ENCODE measurements at places on chromosomes 5 and 9. TPM values are rescaled to one million over a fixed set of nuclear protein-coding genes. Genes with fewer than 3 reads are reported as not detected.
A peak's percentile ranks its signal among the peaks of the same experiment; 100 is the strongest.

DNA sequence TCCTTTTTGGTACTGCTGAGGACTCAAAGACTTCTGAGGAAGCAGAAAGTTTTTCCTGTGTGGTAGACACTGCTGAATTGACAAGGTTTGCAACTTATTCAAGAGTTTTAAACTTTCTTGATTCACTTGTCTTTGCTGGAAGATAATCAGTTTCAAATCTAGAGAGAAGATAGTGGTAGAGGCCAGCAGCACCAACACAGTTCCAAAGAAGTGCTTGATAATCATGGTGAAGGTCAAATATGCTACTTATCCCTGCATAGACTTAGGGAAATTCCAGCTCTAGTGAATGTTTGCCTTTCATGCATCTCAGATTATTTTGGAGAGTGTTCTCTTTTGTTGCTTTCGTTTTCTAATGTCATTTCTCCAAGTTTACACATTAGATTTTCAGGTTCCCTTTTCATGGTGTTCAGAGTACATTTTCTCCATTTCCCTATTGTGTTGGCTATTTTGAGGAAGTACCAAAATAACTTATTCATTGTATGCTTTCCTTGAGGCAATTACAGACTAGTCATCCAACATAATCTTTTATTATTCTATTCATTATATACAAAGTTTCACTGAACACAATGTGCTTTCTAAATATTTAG is 550 bp downstream of the IFNE start:
- no peak for DNase-seq
- H3K36me3 ChIP-seq: no peaks in the 10 kb centered on the region
- H3K27me3 ChIP-seq: peaks cover 3% of the 10 kb centered on the region
- no peaks in the 10 kb centered on the region for H3K4me1 ChIP-seq

GRCh38 chr5:18370531-18370930 is 736.3 kb downstream of the TAF11L14 start:
- peaks cover 2% of the 10 kb centered on the region for H3K27me3 ChIP-seq
- no peaks in the 10 kb centered on the region for H3K36me3 ChIP-seq
- no peak overlapping the region for H3K4me3 ChIP-seq
- no peak overlapping the region for H3K27ac ChIP-seq
- no peak for DNase-seq

The ANKDD1B gene
- total RNA-seq: 0.93 TPM

DNA sequence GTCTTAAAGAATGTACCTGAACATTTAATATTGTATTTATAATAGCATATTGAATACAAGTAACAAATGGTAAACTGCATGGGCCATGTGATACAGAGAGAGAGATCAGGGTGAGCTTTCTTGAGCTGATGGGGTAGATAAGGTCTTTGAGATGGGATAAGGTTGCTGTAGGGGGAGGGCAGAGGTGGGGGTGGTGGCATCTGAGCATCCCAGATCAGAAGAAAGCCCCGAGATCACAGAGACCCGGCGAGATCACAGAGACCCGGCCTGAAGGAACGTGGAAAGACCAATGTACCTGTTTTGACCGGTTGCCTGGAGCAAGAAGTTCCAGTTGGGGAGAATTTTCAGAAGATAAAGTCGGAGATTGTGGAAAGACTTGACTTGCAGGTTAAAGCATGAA is 6.6 kb downstream of the SMARCA2 start:
- peaks cover 24% of the 10 kb centered on the region for H3K4me1 ChIP-seq
- H3K36me3 ChIP-seq: no peaks in the 10 kb centered on the region
- no peaks in the 10 kb centered on the region for H3K27me3 ChIP-seq
- H3K4me3 ChIP-seq: no peak overlapping the region

- peaks cover 26% of the 10 kb centered on the region for H3K4me1 ChIP-seq
- no peak overlapping the region for H3K27ac ChIP-seq
- no peaks in the 10 kb centered on the region for H3K27me3 ChIP-seq
- H3K4me3 ChIP-seq: no peak overlapping the region
- H3K36me3 ChIP-seq: no peaks in the 10 kb centered on the region
- DNase-seq: no peak
These were observed 163.5 kb downstream of the C9orf50 start for GRCh38 chr9:129457325-129457779.

The IL3 gene
- not detected for total RNA-seq

The TMC1 gene
- total RNA-seq: not detected

GRCh38 chr9:138053996-138054752 is 176.6 kb downstream of the CACNA1B start:
- H3K27me3 ChIP-seq: no peaks in the 10 kb centered on the region
- no peaks in the 10 kb centered on the region for H3K4me1 ChIP-seq
- H3K36me3 ChIP-seq: no peaks in the 10 kb centered on the region
- peak; percentile 27 for DNase-seq
- H3K27ac ChIP-seq: no peak overlapping the region
- H3K4me3 ChIP-seq: no peak overlapping the region

GRCh38 chr9:92639791-92640271 is 30.1 kb downstream of the IPPK start:
- no peak overlapping the region for H3K27ac ChIP-seq
- no peak for DNase-seq
- peaks cover 63% of the 10 kb centered on the region for H3K36me3 ChIP-seq

The TMEM245 gene
- total RNA-seq: 75.3 TPM

DNA sequence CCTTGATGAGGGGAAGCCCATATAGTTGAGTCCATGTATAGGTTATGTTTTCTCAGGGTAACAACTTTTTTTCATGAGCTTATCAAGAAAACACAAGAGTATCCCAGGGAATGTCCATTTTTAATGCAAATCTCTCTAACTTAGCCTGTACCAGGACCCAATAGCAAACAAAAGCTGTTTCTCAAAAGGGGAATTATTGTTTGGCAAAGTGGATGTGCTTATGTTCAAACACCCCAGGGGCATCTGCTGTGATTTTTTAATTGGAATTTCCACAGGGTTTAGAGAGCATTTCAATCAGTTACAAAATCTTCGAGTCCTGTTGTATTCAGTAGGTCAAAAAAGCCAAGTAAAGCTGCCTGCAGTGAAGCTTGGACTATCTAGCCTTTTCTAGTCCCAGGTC is 33.4 kb upstream of the CSNK1G3 start:
- H3K27me3 ChIP-seq: no peaks in the 10 kb centered on the region
- DNase-seq: no peak
- H3K4me1 ChIP-seq: no peaks in the 10 kb centered on the region
- no peak overlapping the region for H3K27ac ChIP-seq

The SLC45A2 gene
- not detected for total RNA-seq

DNA sequence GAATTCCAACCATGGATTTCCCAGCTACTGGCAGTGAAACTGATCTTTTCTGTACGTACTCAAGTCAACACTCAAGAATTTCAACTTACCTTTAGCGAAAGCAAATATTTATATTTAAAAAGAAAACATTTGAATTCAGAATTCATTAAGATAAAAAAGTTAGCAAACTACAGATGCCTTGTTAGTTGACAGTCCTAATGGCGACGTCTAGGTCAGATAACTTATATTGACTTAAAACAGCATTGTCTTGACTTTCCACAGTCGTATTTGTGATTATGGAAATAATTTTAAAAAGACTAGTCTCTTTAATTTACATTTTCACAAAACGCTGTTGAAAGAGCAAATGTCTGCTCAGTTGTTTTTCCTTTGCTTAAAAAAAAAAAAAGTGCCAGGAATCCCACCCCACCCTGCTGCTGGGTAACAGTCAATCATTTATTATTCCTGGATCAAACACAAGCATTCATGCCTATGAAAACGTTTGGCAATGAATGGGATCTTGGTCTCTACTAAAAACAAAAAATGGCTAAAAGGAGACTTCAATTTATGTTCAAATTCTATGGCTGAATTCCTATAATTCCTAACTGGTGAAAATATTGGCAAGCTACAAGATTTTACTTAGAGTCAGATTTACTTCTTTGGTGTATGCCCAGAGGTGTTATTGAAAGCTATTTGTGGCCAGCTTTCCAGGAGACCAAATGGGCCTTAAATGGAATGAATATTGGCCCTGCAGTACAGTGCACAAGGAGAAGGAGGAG is 22.0 kb downstream of the OR2S2 start:
- no peak overlapping the region for H3K4me3 ChIP-seq
- H3K36me3 ChIP-seq: no peaks in the 10 kb centered on the region
- no peaks in the 10 kb centered on the region for H3K27me3 ChIP-seq
- DNase-seq: no peak
- H3K4me1 ChIP-seq: peaks cover 5% of the 10 kb centered on the region

GRCh38 chr5:156356238-156356637 is 29.3 kb downstream of the SGCD start:
- no peaks in the 10 kb centered on the region for H3K4me1 ChIP-seq
- no peaks in the 10 kb centered on the region for H3K27me3 ChIP-seq
- H3K4me3 ChIP-seq: no peak overlapping the region
- no peak overlapping the region for H3K27ac ChIP-seq
- H3K36me3 ChIP-seq: no peaks in the 10 kb centered on the region
- no peak for DNase-seq

GRCh38 chr5:118008779-118009178 is 979.6 kb downstream of the DTWD2 start:
- no peak overlapping the region for H3K27ac ChIP-seq
- DNase-seq: no peak
- no peak overlapping the region for H3K4me3 ChIP-seq

DNA sequence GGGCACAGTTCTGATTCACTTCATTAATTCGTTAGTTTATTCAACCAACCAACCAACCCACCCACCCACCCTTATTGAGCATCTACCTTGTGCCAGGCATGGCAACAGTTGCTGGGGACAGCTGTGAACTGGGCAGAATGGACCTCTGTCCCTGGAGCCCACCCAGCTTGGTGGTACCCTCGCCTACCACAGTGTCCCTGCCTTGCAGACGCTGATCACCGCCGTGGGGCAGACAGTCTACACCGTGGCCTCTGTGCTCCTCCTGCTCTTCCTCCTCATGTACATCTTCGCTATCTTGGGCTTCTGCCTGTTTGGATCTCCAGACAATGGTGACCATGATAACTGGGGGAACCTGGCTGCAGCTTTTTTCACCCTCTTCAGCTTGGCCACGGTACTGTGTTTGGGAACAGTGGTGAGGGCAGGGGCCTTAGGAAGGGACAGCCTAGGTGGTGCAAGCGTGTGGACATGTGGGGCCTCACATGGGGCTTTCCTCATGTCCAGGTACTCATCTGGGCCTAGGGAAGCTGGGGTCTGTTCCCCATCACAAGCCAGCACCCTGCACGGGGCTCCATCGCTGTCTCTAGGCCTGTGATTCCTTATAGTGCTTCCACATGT is 26.2 kb downstream of the PITX1 start:
- DNase-seq: no peak
- H3K4me3 ChIP-seq: no peak overlapping the region
- H3K27ac ChIP-seq: no peak overlapping the region

- DNase-seq: no peak
- H3K4me3 ChIP-seq: no peak overlapping the region
- no peaks in the 10 kb centered on the region for H3K36me3 ChIP-seq
These were observed 1828.8 kb downstream of the MAT2B start for GRCh38 chr5:165334201-165334600.

GRCh38 chr5:107887166-107887943 is 216.6 kb upstream of the EFNA5 start:
- DNase-seq: no peak
- no peaks in the 10 kb centered on the region for H3K4me1 ChIP-seq
- no peak overlapping the region for H3K27ac ChIP-seq
- no peak overlapping the region for H3K4me3 ChIP-seq

GRCh38 chr5:176647030-176647842 is at the start of gene TSPAN17:
Gene TSPAN17, plus strand, starts transcription at chr5:176647484. Its CDS starts 132 bp downstream, at chr5:176647616.
- peak; percentile 100 for DNase-seq
- H3K4me3 ChIP-seq: peak within 1 kb of the TSS; percentile 76
- peaks cover 15% of the 10 kb centered on the region for H3K4me1 ChIP-seq
- H3K36me3 ChIP-seq: no peaks in the 10 kb centered on the region
- H3K27me3 ChIP-seq: no peaks in the 10 kb centered on the region

The CETN3 gene
- 9.4 TPM for total RNA-seq

GRCh38 chr5:180304016-180304292 is 12.1 kb upstream of the MAPK9 start:
- H3K4me3 ChIP-seq: no peak overlapping the region
- no peaks in the 10 kb centered on the region for H3K4me1 ChIP-seq
- no peak for DNase-seq
- H3K27ac ChIP-seq: no peak overlapping the region
- H3K36me3 ChIP-seq: no peaks in the 10 kb centered on the region

GRCh38 chr9:34492051-34492450 is 30.7 kb downstream of the ENHO start:
- no peaks in the 10 kb centered on the region for H3K36me3 ChIP-seq
- no peaks in the 10 kb centered on the region for H3K4me1 ChIP-seq
- no peak overlapping the region for H3K27ac ChIP-seq
- H3K27me3 ChIP-seq: no peaks in the 10 kb centered on the region
- no peak for DNase-seq

DNA sequence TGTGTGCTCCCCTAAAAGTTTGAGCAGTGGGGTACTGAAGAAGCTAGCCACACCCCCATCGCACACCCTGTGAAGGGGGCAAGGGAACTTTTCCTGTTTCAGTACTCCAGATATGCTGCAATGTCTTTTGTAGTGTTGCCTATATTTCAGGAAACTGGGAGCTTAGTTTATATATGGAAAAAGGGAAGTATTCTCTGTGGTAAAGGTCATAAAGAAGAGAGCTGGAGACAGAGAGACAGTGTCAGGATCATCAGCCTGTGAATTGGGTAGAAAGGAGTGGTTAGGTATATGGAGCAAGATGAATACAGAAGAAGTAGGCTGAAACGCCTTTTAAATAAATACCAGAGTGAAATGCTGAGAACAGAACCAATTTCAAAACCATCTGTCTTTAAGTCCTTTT is 82.2 kb upstream of the C9orf72 start:
- H3K27me3 ChIP-seq: no peaks in the 10 kb centered on the region
- H3K4me1 ChIP-seq: no peaks in the 10 kb centered on the region
- no peaks in the 10 kb centered on the region for H3K36me3 ChIP-seq
- no peak overlapping the region for H3K4me3 ChIP-seq

DNA sequence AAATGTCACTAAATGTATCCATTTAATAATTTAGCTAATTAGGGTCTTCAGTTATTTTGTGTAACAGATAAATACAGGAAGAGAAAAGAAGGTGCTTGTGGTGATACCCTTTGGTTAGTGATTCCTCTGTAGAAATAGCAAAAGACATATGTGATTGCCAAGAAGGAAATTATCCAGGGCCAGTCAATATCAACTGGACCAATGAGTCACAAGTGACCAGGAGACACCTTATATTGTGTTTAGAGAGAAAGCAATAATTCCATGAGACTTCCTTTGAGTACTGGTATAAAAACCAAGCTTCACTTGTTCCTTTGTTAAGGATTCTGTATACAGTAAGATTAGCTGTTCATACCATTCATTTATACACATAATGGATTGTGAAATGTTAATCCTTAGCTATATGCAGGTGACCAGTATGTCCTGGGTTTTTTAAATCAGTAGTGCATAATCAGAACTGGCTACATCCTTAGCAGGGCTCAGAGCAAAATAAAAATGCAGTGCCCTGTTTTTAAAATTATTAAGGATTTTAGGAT is 11.7 kb upstream of the F2R start:
- peaks cover 8% of the 10 kb centered on the region for H3K4me1 ChIP-seq
- no peaks in the 10 kb centered on the region for H3K27me3 ChIP-seq
- peaks cover 5% of the 10 kb centered on the region for H3K36me3 ChIP-seq
- DNase-seq: no peak

DNA sequence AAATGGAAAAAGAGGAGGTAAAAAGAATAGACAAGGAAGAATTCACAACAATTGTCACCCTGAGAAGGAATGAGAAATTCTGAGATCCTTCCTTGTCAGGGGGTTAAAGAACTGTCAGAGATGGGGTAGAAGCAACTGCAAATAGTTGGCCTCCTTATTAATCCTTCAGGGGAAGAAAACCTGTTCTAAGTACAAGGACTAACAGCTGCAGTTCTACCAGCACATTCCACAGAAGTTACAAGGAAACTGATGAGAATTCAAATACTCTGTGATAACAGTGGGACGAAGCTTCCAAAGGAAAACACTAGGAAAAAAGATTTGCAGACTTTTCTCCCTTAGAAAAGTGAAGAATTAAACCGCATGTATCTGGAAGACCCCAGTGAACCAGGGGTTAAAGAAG is 93.7 kb downstream of the OR2K2 start:
- no peaks in the 10 kb centered on the region for H3K4me1 ChIP-seq
- no peak overlapping the region for H3K27ac ChIP-seq
- no peaks in the 10 kb centered on the region for H3K36me3 ChIP-seq
- no peaks in the 10 kb centered on the region for H3K27me3 ChIP-seq
- no peak for DNase-seq
- no peak overlapping the region for H3K4me3 ChIP-seq
